Upper lobe of left lung (tissue), 6 donors: ENCODE measurements at places on chromosomes 2 and 18. TPM values are rescaled to one million over a fixed set of nuclear protein-coding genes. Genes with fewer than 3 reads are reported as not detected.

Gene SSB
- 111 TPM for total RNA-seq

DNA sequence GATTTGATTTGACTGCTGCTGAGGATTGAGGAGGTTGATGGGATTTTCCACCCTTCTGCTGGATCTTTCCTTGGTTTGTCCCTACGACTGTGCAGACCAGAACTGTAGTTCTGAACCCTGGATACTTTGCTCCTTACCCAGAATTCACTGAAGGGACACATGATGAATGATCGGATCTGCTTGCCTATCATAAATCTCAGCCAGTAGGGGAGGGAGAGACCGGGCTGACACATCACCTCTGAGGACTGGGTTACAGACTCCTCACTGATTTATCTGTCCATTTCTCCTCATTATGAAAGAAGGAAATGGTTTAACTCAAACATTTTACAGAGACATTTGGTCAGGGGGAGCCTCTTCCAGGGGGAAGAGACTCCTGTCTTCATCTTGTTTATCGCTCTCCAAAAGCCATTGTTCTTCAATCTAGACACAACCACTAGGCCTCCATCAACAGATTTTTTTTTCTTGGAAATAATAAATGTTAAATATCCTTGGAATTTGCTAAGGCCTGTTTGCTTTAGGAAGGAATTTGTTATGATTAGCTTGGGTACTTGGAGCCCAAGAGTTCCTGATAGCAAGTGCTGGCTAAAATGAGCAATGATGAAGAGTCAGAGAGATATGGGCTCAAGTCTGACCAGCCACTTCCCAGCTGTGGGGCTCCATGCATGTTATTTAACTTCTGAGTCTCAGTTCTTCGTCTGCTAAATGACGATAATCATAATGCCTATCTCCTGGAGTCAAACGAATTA lies 925.5 kb downstream of the SLC4A3 start:
- H3K4me1 ChIP-seq: no peaks in the 10 kb centered on the region
- H3K27ac ChIP-seq: no peak overlapping the region
- H3K27me3 ChIP-seq: no peaks in the 10 kb centered on the region
- no peak overlapping the region for H3K4me3 ChIP-seq
- no peaks in the 10 kb centered on the region for H3K36me3 ChIP-seq
- DNase-seq: no peak

DNA sequence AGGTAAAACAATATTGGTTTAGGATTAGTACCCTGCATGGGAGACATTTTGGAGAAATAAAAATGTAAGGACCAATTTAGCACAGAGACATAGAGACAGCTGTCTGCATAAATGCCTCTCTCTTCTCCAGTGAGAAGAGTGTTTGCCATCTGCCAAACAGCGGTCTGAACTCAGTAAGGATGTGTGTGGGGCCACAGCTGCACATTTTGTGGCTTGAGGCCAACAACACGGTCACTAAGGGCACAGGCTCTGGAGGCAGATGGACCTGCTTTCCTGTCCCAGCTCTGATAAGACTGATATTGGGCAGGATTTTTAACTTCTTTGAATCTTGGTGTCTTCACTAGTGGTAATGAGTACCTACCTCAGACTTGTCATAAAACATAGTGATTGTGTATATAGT lies 10.2 kb downstream of the ZBTB14 start:
- no peak overlapping the region for H3K27ac ChIP-seq
- H3K27me3 ChIP-seq: no peaks in the 10 kb centered on the region
- H3K4me3 ChIP-seq: no peak overlapping the region
- H3K4me1 ChIP-seq: no peaks in the 10 kb centered on the region

- DNase-seq: no peak
- H3K27me3 ChIP-seq: no peaks in the 10 kb centered on the region
- peaks cover 9% of the 10 kb centered on the region for H3K4me1 ChIP-seq
- peak overlapping the region; percentile 53 for H3K27ac ChIP-seq
- H3K4me3 ChIP-seq: no peak overlapping the region
- no peaks in the 10 kb centered on the region for H3K36me3 ChIP-seq
Measured at GRCh38 chr18:48612917-48613316, 74.1 kb downstream of the CTIF start.

DNA sequence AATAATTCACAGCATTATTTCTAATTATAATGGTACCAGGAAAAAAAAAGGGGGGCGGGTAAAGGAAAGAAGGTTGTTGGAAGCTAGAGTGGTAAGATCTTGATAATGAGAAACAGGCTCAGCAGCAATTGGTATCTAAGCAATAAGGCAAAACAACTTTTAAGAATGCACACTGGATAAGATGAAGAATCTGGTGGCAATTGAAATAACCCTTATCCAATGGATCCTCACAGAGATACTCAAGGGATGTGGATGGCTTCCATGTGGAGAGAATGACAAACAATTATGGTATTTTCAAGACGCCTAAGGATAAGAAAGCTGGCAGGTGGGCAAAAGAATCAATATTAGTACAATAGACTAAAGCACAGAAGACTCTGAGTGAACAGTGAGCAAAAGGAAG lies 153.6 kb downstream of the UPP2 start:
- no peaks in the 10 kb centered on the region for H3K4me1 ChIP-seq
- H3K4me3 ChIP-seq: no peak overlapping the region
- H3K27ac ChIP-seq: no peak overlapping the region
- no peak for DNase-seq
- no peaks in the 10 kb centered on the region for H3K36me3 ChIP-seq
